Stimulated activated CD4-positive, alpha-beta T cell treated with anti-CD3 and anti-CD28 coated beads, Interleukin-12 subunit alpha, Interleukin-12 subunit beta, amount 100 ng/mL, for 4 hours (primary cell): ENCODE measurements at places on chromosomes 6 and 20.

DNA sequence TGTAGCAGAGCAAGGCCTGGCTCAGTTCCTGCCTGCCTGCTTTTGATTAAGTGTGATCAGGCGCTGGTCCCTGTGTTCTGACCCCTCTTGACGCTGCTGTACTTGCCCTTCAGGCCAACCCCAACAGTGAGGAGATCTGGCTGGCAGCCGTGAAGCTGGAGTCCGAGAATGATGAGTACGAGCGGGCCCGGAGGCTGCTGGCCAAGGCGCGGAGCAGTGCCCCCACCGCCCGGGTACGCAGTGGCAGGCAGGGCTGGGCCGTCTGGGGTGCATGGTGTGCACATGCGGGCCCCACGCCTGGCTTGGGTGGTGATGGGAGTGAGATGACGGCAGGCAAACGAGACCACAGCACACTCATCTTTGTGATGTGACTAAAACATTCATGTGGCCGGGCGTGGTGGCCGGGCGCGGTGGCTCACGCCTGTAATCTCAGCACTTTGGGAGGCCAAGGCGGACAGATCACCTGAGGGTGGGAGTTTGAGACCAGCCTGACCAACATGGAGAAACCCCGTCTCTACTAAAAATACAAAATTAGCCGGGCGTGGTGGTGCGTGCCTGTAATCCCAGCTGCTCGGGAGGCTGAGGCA lies 10.1 kb upstream of the C20orf204 start:
- no peak for DNase-seq

DNA sequence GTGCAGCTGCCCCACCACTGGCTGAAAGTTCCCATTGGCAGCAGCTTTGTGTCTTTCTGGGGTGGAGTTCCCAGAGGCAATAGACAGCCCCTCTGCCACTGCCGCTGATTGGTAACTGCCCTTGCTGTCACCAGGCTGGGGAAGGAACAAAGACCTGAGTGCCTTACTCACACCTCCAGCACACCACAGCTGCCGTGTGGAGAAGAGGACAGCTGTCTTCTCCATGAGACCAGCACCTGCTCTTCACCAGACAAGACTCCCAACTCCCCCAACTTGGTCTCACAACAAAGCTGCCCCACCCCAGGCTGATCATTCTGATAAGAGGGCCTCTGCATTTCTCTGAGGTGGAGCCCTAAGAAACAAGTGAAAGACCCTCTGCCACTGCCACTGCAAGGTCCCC lies 39.7 kb upstream of the PTCHD4 start:
- DNase-seq: no peak

GRCh38 chr6:20876561-20876960 lies 342.3 kb downstream of the CDKAL1 start:
- no peak for DNase-seq

GRCh38 chr6:144075187-144075586 lies 20.2 kb downstream of the SF3B5 start:
- DNase-seq: no peak

DNA sequence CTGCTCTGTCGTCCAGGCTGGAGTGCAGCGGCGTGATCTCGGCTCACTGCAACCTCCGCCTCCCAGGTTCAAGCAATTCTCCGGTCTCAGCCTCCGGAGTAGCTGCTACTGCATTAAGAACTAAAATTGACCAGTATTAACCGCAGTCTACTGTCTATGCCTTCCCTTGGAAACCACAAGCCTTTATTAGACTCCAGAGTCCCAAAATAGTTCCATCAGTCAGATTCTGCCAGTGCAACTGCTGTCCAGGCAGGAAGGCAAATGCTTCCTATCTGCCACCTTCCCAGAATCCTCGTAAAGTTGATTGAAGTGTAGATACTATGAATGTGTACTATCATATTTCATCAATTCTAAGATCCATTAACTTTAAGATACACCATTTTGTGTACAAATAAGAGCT lies 16.7 kb downstream of the KAT14 start:
- DNase-seq: no peak

DNA sequence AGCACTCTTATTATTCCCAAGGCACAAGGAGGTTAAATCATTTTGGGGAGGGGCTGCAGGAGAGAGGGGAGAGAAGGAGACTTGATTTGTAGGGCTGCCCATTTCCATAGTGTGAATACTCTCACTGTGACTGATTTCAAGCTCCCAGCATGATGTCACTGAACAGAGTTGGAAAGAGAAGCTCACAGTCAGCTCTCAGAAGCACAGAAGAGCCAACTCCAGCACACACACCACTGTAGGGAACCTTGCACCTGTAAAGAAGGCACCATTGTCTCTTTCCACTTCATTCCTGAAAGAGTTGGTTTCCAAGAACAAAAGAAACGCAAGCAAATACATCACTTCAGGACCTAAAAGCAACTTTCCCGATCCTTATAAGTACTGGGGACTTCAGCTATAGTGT lies 12.7 kb upstream of the STK35 start:
- DNase-seq: no peak

- DNase-seq: no peak
These were observed 42.8 kb downstream of the MMS22L start for GRCh38 chr6:97240222-97240621.

GRCh38 chr6:52330470-52330869 lies 31.5 kb upstream of the PAQR8 start:
- DNase-seq: no peak

DNA sequence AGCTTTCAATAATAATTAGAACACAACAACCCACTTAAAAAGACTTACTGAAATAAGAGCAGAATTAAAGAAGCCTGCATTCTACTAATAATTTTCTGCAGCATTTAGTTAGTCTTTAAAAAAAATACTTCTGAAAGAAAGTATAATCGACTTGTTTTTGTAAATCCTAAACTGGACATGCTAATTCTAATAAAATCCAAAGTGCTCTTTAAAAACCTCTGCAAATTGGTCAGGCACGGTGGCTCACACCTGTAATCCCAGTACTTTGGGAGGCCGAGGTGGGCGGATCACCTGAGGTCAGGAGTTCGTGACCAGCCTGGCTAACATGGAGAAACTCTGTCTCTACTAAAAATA lies 57.5 kb upstream of the ARMH2 start:
- no peak for DNase-seq

DNA sequence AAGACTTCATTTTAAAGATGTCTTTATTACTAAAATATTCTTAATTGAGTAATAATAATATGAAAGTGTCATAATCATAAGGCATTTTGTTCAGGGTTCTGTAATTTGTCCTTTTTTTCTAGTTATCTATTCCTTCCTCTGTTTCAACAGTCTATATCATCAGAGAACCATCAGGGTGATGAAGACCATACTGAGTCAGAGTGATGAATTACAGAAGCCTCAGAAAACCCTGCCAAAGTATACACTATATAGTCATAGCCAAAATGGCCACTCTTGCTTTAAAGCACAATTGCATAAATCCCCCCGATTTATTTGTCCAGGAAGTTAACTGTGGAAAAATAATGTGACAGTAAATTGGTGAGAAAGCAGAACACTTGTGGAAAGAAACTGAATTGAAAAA lies 735.0 kb downstream of the EPHA7 start:
- DNase-seq: no peak

DNA sequence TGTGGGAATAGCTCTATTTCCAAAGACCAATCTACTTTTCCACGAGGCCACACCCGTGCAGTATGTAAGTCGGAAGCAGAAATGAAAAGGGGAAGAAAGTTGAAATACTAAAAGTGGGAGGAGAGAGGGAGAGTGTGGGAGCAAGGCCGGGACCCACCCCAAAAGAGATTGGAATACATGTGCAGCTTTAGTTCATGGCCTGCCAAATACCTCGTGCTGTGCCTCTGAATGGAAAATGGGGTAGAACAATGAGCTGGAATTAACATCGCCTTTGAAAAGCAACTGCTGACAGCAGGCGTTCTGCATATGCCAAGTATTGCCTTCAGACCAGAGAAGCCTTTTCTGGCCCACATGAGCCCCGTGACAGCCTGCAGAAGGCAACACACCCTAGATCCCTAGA lies 155.6 kb downstream of the CD83 start:
- DNase-seq: no peak

DNA sequence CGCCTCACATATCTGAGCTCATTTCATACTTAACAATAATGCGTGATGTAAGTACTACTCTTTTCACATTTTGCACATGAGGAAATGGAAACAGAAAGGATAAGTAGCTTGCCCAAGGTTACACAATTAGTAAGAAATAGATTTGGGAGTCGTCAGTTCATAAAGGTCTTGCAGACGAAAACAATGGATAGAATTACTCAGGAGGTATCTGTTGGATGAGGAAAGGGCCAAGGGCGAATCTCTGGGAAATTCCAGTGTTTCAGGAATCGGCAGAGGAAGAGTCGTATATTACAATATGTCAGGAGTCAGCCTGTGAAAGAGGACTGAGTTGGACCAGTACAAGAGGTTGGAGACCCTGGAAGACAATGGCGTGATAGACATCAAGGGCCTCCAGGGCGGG lies 12.8 kb upstream of the EDN1 start:
- DNase-seq: no peak

DNA sequence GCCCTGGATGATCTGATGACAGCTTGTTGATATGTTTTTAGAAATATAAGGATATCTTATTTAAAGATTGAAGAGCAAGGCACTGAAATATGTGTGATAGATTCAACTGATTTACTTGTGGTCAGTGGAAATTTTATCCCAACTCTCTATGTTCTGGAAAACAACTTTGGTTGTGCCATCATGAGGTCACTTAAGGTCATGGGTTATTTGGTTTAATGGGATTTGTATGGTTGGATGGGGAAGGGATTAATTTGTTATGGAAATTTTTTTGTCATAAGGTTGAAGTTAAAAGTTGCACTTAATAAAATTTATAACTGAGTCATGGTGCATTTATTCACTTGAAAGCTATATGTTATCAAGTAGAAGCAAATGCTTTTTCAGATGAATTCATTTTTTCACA lies 214.3 kb upstream of the LAMP5 start:
- DNase-seq: no peak

DNA sequence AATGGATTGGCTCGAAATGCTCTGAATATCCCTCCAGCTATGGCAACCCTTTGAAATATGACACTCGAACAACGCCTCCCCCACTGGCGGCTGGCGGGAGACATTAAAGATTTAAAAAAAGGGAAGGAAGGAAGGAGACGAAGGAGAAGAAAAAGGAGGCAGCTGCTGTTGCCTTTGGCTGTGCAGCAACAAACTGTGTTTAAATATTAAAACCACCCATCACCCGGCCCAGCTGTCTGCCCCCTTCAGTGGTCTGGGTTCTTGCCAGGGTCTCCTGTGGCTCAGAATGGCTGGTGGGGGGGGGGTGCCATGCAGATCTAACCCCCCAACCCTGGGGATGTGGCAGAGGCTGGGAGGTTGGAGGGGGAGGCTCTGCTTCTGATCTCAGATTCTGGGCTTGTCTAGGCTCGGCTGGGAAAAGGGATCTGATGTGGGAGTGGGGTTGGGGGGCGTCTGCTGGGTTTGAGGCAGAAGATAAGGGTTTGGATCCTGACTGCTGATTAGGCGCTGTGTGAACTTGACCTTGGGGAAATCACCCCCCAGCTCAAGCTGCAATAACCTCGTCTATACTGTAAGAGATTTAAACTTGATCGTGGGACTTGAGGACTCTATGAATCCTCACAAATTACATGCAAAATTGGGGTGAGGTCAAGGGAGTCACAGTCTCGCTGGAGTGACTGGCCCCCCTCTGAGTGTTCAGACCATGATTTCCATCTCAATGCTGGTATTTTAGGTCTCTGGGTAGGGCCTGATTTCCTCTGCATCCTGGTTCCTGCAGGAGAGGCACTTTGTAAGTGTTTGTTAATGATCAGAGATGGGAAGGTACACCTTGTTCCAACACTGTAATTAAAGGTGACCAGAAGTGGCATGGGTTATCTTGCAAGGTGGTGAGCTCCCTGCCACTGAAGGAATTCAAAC lies 40.3 kb upstream of the BLCAP start:
- no peak for DNase-seq

DNA sequence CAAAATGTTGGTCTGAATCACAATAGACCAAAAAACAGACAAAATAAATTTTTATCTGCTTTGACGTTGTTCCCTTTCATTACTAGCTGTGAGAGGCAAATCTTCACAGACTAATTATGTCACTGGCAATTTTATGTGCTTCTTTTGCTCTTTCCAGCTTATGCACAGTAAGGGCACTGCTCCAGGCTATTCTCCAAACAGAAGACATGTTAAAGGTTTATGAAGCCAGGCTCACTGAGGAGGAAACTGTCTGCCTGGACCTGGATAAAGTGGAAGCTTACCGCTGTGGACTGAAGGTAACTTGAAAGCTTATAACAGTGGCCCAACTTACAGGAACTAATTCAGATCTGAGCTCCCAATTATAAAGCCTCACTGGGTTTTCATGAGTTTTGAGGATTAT lies 15.5 kb upstream of the SNRNP48 start:
- no peak for DNase-seq

GRCh38 chr20:22529150-22530019 lies 55.0 kb downstream of the FOXA2 start:
- no peak for DNase-seq

- no peak for DNase-seq
These were observed 88.2 kb downstream of the PLG start for GRCh38 chr6:160790028-160790792.

- no peak for DNase-seq
These were observed 5.9 kb upstream of the SCML4 start for GRCh38 chr6:107830060-107830459.

DNA sequence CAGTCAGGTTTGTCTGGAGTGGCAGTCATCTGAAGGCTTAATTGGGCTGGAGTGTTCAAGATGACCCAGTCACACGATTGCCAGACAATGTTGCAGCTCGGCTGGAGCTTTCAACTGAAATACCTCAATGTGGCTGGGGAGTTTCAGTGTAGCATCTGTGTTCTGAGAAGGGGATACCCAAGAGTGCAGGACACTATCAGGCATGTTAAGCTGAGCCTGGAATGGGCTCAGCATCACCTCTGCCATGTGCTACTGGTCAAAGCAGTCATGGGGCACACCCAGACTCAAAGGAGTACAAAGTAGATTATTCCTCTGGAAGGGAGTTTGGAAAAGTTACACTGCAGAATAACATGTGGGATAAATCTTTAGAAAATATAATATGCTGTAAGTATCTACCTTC lies 363.9 kb downstream of the KIF16B start:
- no peak for DNase-seq

GRCh38 chr20:53657732-53658131 lies 64.1 kb upstream of the ZNF217 start:
- no peak for DNase-seq

DNA sequence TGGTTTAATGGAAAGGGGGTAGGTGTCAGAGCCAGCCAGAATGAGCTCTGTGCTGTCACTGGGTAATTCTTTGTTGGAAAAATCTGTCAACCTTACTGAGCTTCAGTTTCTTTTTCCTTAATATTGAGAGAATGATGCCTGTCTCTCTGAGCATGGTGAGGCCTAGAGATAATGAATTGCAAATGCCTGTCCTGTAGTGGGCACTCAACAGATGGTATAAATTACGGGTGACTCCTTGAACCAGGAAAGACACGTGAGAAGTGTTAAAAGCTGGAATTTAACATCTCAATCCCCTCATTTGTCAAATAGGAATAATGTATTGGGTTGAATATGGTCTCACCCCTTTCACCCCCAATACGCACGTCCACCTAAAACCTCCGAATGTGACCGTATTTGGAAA lies 74.9 kb downstream of the ADTRP start:
- DNase-seq: no peak

GRCh38 chr20:5797843-5798462 lies 47.8 kb downstream of the SHLD1 start:
- no peak for DNase-seq

- no peak for DNase-seq
These were observed 171.1 kb downstream of the MCHR2 start for GRCh38 chr6:99822741-99823512.

- DNase-seq: no peak
These were observed 404.7 kb upstream of the RUNX2 start for GRCh38 chr6:44923444-44923843.
